ENCODE measurements at places on chromosomes 11 and 22.
A peak's percentile ranks its signal among the peaks of the same experiment; 100 is the strongest.

GRCh38 chr11:126431401-126432064 lies 76.0 kb downstream of the ST3GAL4 start:
- no peak for DNase-seq

DNA sequence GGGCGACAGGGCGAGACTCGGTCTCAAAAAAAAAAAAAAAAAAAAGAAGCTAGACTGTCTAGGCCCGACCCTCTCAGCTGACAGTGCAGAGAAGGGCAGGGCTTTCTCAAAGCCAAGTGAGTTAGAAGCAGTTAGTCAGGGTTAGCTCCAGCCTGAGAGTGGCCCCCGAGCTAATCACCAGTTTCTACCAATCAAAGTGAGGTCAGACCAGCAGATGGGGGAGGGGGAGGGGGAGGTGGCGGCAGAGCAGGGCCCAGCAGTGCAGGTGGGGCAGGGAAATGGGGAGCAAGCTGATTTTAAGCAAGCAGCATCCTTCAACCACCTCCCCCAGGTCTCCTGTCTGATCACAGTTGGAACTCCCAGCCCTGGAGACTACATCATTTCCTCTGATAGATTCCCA lies 55.3 kb upstream of the PRR5 start:
- no peak for DNase-seq

DNA sequence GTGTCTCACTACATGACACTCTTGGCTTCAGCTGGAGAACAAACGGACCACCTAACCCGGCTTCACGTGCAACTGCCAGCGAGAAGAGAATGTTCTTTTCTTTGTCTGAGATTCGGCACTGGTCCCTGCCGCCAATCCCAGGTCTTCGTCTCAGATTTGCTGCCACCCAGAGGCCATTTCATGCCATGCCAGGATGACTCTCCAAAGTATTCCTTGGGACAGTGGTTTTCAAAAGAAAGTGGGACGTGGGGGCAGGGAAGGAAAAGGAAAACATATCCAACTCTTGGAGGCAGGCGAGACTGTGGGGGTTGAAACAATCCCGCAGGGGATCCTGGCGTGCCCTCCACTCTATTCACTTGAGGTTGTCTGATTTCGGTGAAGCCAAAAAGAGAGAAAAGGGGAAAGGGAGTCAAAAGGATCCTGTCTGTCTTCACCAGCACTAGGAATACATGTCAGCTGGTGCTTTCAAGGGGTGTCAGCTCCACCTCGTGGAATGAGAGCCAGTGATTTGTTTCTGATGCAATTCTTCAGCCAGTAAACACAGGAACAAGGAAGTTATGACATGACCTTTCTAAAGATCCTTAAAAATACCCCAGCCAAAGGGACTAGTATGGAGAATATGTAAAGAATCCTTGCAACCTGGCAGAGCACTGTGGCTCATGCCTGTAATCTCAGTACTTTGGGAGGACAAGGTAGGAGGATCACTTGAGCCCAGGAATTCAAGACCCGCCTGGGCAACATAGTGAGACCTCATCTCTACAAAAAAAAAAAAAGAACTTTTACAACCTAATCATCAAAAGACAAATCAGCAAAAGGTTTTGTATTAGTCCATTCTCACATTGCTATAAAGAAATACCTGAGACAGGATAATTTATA lies 41.0 kb upstream of the APLNR start:
- peak; percentile 3 for DNase-seq

DNA sequence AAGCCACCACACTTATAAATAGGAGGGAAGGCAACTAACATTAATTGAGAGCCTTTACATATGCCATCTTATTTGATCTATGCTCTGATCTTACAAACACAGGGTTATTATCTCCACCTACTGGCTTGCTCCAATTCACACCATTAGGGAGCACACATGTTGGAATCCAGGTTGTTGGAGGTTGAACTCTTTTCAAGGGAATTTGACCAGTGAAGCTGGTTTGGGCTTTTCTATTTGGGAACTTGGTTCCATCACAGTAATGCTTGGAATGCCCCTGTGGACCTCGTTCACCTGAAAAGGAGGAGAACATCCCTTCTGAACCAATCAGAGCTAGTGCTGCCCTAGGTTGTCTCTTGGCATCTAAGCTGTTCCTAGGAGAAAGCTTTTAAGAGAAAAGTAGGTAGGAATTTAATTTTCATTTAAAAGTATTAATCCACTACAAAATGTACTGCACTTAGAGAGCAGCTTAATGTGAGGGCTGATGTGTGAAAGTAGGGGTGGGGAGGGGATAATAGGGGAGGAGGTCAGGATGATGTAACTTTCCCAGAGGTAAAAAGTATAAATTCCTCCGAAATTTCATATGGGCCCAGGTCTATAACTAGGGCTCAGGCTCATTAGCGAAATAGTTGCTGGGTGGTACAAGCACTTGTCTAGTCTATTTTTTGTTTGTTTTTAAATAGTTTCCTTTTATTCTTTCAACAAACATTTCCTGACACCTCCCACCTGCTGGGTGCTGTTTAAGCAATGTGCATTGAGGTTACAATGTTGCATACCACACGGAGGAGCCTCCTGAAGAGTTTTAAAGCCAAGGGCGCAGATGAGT lies 7.6 kb upstream of the MICAL2 start:
- no peak for DNase-seq

DNA sequence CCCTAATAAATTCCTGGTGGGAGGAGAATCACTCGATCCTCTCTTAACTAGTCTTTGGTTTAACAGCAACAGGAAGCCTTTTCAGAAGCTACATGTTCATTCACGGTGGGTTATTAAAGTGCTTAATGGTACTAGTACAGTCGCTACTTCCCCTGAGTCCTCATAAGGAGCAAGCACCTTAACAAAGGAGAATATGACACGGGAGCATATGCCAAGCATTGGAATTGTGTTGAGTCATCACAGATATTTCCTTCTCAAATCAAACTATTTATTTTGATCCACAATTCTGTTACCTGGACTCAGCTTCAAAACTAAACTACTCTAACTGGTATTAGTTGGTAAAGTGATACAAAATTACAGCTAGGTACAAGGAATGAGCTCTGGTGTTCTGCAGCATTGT lies 177.5 kb upstream of the CTSC start:
- no peak for DNase-seq

- DNase-seq: no peak
Measured at GRCh38 chr11:92886243-92886905, 83.1 kb upstream of the MTNR1B start.

- DNase-seq: no peak
Measured at GRCh38 chr11:66563832-66564231, 4.6 kb downstream of the CTSF start.

DNA sequence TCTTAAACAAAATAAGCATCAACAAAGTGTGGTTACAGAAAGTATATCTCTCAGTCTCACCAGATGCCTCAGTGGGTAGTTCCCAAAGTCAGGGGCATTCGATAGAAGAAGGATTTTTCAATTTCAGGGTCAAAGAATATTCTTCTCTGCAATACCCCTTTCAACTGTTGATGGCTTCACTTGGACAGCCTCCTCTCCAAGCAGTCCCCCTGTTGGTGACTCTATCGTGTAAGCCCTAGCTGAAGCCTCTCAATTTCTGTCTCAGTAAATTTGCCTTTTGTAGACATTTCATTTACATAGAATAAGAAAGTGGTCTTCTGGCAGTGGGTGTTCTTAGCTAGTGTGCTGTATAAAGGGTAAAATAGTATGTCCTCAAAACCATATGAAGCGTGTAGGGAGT lies 11.3 kb upstream of the CCDC83 start:
- DNase-seq: no peak

GRCh38 chr22:24813861-24814770 lies 8.1 kb downstream of the SGSM1 start:
- no peak for DNase-seq

DNA sequence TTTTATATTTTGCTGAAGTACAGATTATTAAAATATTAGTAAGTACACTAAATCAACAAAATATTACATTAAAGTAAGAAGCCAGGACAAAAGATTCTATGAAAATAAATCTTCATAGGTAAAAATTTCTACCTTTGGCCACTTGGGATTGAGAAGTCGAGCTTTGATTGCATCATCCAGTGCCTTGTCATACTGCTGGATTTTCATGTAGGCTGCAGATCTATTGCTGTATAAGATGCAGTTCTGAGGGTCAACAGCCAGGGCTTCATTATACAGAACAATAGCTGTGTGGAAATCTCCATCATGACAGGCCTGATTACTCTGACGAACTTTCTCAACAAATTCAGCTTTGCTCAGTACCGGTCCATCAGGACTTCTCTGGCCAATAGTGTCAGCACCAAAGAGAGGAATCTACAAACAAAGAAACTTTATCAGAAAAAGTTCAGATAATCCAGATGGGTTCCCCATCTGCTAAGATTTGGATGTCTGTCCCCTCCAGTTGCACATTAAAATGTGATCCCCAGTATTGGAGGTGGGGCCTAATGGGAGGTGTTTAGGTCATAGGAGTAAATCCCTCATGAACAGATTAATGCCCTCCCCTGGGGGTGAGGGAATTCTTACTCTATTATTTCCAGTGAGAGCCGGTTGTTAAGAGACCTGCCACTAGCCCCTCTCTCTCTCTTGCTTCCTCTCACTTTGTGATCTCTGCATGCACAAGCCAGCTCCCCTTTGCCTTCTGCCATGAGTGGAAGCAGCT lies 50.0 kb downstream of the TTC28 start:
- DNase-seq: no peak

GRCh38 chr22:38406617-38407016 lies 48.4 kb downstream of the KCNJ4 start:
- DNase-seq: no peak

DNA sequence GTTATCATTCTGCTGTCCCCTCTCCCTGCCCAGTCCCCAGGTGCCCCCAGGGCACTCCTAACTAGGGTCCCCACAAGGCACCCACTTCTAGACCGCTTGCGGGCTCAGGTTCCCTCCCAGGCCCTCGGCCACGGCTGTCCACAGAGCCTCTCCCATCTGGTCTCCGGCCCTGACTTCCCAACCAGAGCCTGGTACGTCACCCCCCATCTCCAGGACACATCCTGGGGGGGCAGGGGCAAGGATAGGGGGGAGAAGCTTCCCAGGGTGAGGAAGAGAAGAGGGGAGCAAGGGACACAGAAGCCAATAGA lies 457 bp downstream of the SSTR3 start:
- DNase-seq: no peak

- DNase-seq: no peak
Measured at GRCh38 chr22:50046481-50047245, 11.4 kb downstream of the TTLL8 start.

Measured in activated T-cell treated with anti-CD3 and anti-CD28 coated beads for 24 hours (primary cell).